Neural crest cell (in vitro differentiated cells): ENCODE measurements at places on chromosomes 12 and 14. TPM values are rescaled to one million over a fixed set of nuclear protein-coding genes. Genes with fewer than 3 reads are reported as not detected.

DNA sequence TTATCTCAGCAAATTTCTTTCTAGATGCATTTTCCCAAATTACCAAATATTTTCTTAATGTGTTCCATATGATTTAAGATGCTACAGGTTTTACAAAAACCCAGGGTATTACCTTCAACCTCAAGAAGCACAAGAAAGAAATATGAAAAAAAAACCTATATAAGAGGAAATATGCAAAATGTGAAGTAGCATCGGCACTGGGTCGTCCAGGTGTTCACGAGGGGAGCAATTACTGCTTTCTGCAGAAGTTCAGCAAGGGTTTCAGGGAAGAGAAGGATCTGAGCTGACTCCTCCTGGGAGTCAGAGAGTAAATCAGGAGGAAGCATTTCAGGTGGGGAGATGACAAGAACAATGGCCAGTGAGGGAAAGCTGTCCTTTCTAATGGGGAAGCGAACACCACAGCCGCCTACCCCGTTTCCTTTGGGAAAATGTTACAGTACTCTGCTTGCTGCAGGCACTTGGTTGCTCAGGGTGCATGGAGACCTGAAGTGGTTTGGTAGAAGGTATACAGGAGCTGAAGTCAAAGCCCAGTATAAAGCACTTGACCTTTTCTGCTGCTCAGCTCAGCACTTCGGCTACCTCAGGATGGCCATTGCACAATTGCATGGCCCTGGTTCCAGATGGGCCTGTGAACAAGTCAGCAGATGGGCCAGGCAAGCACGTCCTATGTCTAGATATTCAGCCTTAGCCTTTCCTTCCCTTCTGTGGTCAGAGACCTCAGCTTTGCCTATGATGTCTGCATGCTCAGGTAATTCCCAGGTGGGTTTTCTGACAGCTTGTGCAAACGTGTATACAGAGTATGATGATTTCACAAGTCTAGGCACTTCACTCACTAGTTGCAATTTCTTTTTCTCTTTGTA is 155.6 kb downstream of the PAX9 start:
- no peaks in the 10 kb centered on the region for H3K36me3 ChIP-seq
- no peaks in the 10 kb centered on the region for H3K27me3 ChIP-seq
- no peak overlapping the region for H3K27ac ChIP-seq
- no peak overlapping the region for H3K4me3 ChIP-seq

GRCh38 chr12:6603095-6603567 is 4.0 kb downstream of the CHD4 start:
- no peaks in the 10 kb centered on the region for H3K27me3 ChIP-seq
- H3K36me3 ChIP-seq, result peaks cover 35% of the 10 kb centered on the region
- peaks cover 39% of the 10 kb centered on the region for H3K4me1 ChIP-seq
- no peak for DNase-seq
- H3K4me3 ChIP-seq, result peak overlapping the region; percentile 95
- H3K27ac ChIP-seq, result no peak overlapping the region

- H3K4me3 ChIP-seq, result peak overlapping the region; percentile 52
- peak; percentile 47 for DNase-seq
- peak overlapping the region; percentile 48 for H3K27ac ChIP-seq
- peaks cover 49% of the 10 kb centered on the region for H3K4me1 ChIP-seq
- H3K36me3 ChIP-seq, result no peaks in the 10 kb centered on the region
- no peaks in the 10 kb centered on the region for H3K27me3 ChIP-seq
These were observed 212.5 kb downstream of the CHST11 start for GRCh38 chr12:104669089-104669721.

DNA sequence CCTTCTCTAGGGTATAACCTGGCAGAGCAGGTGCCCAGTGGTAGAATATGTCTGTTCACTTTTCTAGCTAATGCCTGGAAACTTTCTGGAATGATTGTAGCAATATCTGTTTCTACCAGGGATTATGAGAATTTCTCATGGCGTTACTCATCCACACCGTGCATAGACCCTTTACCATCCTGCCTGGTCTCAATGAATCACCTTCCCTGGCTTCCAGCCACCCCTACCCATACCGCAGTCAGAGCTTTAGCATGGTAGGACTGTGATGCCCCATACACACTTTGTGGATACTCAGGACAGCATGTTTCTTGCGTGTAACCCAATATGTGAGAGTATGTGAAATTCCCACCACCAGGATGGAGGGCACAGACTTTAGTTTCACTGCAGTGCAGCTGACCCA is 45.4 kb downstream of the TUNAR start:
- H3K27ac ChIP-seq, result no peak overlapping the region

The KRT3 gene
- not detected in 2 replicates for total RNA-seq
